ENCODE measurements at places on chromosomes 7 and 10.

GRCh38 chr10:20117471-20117870 lies 301.2 kb downstream of the PLXDC2 start:
- DNase-seq, result no peak

DNA sequence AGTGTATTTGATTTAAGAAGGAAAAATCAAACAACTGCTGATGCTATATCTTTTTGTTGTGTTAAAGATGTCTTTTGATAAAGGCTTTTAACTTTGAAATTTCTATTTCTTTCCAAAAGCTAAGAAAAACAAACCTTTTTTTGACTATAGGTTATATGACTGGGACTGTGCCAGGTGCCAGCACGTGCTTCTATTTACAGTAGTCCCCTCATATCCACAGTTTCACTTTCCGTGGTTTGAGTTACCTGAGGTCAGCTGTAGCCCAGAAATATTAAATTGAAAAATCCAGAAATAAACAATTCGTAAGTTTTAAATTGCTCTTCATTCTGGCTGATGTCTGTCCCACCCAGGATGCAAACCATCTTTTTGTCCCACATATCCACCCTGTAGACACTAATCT lies 104.3 kb downstream of the BBS9 start:
- no peak for DNase-seq

- no peak for DNase-seq
Measured at GRCh38 chr7:92758796-92759431, 77.5 kb downstream of the CDK6 start.

DNA sequence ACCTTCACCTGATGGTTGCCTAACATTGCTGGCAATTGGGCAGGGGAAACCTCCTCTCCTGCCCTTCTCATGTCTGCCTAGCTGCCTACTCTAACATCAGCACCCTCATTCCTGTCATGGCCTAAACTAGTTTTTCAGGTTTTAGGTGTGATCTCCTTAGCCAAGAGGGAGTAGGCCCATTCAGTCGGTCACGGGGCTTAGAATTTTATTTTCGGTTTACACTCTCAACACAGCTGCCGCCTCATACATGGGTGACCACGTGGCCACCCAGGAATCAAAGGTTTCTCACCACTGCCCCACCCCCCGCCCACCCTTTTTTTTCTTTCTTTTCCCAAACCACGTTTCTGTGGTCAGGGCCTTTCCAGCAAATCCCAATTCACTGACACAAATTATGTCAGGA lies 97.2 kb downstream of the RALA start:
- DNase-seq, result no peak

DNA sequence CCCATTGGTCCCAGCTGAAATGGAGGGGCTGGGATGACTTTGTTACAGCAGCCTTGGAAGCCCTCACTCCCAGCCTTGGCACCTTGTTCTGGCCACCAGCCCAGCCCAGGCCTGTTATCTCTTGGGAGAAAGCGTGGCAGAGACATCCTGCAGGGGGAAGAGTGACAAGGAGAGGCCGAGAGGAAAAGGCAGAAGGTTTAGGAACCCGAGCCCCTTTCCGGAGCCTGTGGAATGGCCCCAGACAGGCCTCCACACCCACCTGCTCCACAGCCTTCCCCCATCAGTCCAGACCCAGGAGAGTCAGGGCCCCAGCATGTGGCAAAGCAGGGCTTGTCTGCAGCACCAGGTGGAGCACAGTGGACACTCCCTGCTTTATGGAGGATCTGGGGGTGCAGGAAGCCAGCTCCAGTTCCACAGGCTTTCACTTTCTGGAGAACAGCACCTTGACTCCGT lies 24.1 kb upstream of the TRIM8 start:
- DNase-seq, result no peak

DNA sequence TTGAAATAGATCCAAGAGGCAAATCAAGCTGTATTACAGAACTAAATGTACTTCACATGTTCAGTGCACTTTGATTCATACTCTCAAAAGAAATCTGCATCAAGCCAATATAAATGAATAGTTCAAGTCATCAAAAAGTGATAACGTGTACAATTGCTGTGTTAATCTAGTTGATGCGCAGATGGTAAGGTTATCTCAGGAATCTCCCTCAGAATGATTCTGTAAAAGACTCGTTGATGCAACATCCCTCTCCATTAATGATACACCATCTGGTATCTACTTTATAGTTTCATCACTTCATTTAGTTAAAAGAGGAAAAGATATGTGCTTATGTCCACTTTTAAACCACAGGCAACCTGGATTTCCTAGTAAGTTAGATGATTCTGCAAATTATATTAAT lies 200.6 kb downstream of the CHCHD3 start:
- DNase-seq, result no peak

GRCh38 chr10:110076559-110077318 lies 69.0 kb downstream of the ADD3 start:
- DNase-seq, result no peak

DNA sequence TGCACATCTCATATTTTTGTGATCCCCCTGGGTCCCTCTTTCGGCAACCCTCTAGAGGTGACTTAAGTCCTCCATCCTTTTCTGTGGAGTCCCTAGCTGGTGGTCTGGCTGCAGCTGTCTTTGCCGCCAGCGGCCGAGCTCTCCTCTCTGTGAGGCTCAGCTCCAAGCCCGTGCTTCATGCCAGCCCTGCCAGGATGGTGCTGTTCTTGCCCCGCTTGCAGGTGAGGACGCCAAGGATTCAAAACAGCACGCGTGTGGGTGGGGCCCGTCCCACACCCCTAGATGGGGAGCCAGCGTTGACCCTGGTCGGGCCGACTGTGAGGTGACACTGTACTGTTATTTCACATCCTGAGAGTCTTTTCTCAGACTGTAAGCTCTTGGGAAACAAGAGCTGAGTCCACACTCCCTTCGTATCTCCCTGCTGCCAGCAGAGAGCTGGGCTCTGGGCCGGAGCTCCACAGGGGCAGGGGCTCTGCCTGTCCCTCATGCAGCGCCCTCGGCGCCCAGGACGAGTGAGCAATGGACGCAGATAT lies 36.6 kb upstream of the GJD4 start:
- no peak for DNase-seq

DNA sequence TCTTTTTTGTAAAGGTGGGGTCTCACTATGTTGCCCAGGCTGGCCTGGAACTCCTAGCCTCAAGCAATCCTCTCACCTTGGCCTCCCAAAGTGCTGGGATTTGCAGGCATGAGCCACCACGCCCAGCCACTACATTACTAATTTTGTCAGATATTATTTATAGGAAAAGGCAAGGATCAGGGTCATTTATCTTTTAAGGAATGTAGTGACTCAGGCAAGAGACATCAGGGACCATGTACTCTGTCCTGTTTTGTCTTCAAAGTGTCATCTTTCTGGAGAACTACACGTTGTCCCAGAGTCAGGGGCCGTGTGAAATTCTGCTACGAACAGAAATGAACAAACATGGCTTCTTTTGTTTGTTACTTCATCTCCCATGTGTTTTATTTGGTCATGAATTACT lies 105.3 kb downstream of the NPTX2 start:
- DNase-seq, result no peak

- no peak for DNase-seq
Measured at GRCh38 chr7:216360-217300, 24.3 kb downstream of the FAM20C start.

- no peak for DNase-seq
Measured at GRCh38 chr7:75054744-75055143, 18.9 kb downstream of the RCC1L start.

- no peak for DNase-seq
Measured at GRCh38 chr10:59873896-59874295, 32.5 kb downstream of the CCDC6 start.

GRCh38 chr10:79244841-79245504 lies 102.3 kb upstream of the PPIF start:
- no peak for DNase-seq

DNA sequence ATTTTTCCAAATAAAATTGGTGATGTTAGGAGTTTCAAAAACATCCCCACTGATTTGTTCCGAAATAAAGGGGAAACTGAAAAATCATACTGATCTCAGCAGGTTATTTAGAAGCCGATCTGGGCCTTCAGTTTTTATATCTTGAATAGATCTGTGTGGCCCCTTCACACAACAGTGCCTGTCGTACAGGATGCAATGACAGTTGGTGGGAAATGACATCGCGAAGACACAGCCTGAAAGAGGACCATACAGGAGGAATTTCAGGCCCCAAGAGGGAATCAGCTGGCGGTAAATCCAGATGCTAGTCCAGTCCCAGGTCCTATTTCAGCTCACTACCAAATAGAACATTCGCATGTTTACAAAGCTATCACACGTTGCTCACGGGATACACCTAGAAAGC lies 3.0 kb downstream of the H2BK1 start:
- DNase-seq, result no peak

DNA sequence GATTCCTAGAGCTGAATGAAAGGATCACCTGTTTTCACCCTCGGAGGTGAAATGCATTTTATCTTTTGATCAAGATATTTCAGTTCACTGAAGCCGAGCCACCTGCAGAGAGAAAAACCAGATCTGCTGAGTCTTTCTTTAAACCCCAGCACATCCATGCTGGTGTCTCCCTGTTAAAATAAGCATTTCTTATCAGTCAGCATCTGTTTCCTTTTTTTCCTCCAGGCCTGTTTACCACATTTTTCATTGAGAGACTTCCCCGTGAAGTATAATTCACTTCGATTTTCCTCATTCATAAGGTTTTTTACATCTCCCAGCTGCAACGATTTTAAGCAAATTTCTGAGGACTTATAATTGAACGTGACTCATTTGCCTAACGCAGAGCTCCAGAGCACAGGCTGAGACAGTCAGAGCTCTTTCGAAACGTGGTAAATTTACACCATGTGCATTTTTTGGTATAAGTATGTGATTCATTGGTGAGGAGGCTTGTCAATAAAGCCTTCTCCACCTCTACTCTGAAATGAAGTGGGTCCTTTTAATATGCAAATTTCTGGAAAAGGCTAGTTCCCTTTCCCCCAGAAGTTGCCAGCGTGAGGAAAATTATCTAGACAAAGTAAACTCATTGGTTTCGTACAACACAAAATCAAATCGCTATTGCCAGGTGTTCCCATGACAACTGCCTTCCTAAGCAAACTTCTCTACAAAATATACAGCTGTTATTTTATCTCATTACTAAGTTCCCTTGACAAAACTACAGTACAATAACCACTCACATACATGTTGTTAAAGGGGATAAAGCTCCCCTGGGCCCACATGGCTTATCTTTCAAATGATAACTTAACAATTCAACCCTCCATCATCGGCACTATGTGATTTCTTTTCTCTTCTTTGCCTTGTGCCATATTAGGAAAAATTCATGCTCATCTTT lies 374.8 kb upstream of the AKR1E2 start:
- no peak for DNase-seq

- DNase-seq, result no peak
Measured at GRCh38 chr7:44476313-44476712, 14.1 kb downstream of the NUDCD3 start.

DNA sequence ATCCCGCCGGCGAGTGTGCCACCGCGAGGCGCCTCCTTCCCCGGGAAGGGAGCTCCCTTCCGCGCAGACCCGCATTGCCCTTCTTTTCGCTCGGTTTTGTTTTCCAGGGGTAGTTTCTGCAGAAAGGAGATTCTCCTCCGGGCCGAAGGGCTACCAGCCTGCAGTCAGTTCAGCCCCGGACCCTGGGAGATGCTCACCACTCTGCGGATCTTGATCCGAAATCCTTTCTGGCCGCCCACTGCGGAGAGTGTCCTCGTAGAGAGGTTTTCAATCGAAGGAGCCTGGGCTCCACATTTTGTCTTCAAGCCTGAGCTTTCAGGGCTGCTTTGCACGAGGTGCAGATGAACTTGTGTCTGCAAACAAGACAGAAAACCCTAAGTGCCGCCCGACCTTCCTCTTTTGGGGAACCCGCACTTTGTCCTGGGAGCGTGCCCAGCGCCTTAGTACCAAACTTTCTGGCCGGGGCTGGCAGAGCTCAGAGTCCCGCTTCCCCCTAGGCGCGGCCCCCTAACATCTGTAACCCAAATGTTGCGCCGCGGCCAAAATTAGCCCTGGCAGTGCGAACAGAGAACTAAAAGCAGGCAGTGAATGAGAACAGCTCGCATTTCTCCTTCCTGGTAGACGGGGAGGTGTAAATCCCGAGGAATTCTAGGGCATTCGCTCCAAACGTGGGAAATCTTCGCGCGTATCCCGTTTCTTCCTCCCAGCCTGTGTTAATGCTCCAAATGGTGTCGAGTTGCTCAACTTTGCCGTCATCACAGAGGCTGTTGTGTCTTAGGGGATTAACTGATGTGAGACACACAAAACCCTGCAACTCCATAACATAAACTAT lies 6.7 kb upstream of the EN2 start:
- DNase-seq, result no peak

GRCh38 chr10:127193125-127193524 lies 3.3 kb downstream of the INSYN2A start:
- no peak for DNase-seq

GRCh38 chr10:91976317-91977051 lies 52.9 kb downstream of the BTAF1 start:
- DNase-seq, result no peak

- DNase-seq, result no peak
Measured at GRCh38 chr10:113751181-113751732, at the start of gene PLEKHS1. TSS of gene PLEKHS1 (plus strand) at chr10:113751682. CDS start at chr10:113755278, 3,596 bp downstream.

- DNase-seq, result no peak
Measured at GRCh38 chr7:110187877-110188554, 902.9 kb upstream of the LRRN3 start.

GRCh38 chr10:124952123-124952522 lies 10.2 kb downstream of the ZRANB1 start:
- DNase-seq, result no peak

GRCh38 chr10:64067009-64067606 lies 545.9 kb downstream of the REEP3 start:
- no peak for DNase-seq

DNA sequence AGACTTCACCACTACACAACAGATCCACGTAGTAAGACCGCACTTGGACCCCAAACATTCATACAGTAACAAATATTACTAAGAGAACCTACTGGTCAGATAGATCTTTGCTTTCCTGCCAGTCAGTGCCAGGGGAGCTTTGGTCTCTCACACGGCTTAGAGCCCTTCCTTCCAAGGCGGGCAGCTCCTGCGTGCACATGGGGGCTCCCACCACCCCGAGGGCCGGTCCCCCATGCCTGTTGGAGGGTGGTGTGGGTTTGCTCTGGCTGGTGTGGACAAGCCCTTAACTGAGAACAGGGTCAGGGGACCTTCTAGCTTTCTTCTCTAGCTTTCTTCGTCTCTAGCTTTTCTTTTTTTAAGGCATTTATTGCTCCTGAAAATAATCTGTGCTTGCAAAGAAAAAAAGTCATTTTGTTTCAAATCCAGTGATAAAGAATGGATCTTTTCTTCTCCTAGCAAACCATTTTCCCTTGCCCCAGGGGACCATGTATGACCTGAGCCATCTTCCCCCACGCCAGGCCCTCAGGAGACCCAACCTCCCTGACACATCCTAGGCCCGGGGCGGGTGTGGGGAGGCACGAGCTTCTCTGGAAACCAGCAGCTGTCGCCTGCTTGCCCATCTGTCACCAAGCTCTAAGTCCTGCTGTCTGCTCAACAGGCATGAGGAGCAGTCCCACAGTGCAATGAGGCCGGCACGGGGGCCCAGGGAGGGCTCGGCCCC lies 591.1 kb downstream of the PTPRN2 start:
- DNase-seq, result no peak
